Hematopoietic multipotent progenitor cell treated with erythropoietin and hydrocortisone succinate and interleukin-3 and kit ligand, for 6 days (in vitro differentiated cells): ENCODE measurements at places on chromosomes 3 and 15.

DNA sequence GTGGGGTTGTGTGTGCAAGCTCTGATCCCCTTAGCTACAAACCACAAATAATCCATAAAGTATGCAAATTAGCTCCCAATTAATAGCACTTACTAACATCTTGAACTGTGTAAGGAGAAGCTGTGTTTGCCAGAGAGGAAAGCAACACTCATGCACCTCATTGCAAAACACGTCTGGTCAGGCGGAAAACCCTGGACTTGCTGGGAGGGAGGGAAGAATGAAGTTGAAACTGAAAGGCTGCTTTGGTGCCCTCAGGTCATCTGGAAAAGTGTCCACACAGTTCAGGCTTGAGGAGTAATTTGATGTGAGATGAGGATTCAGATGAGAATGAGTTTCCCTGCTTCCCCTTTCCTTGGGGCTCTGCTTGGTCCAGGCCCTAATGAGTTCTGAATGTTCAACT, 185.5 kb upstream of the ANKRD28 start:
- no peak for DNase-seq

- peak; percentile 7 for DNase-seq
Observed at GRCh38 chr3:30778933-30779332, 115.5 kb downstream of the GADL1 start.

DNA sequence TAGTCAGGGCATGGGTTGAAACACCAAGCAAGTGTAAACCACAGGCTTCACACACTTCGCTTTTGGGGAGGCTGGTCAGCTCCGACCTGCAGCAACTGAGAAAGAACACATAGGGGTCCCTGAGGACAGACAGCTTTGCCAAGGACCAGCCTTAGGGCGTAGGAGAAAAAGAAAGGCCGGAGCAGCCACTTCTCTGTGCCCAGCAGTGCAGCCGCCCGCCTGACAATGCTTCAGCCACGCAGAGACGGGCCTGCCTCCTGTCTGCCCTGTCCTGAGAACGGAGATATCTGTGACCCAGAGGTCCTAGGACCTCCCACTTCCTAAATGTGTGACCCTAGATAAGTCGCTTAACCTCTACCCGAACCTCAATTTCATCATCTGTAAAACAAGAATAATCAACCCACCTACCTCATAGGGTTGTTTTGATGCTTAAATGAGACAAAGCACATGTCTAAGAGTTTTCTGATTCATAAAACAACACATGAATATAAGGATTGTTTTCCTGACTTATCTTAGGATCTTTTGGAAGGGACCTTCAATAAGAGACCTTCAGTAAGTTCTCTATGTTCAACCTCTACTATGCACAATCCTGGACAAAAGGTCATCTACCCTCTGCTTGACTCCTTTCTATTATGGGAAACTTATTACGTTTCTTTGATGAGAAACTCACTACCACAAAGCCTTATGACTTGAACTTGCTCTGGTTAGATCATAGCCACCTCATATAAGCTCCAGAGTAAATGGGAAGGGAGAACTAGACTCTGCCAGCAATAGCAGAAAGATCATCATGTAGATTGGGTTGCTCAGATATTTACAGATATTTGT, 32.9 kb upstream of the RFTN1 start:
- DNase-seq = peak; percentile 89

- peak; percentile 91 for DNase-seq
Observed at GRCh38 chr15:68252925-68253534, 23.5 kb upstream of the CLN6 start.

DNA sequence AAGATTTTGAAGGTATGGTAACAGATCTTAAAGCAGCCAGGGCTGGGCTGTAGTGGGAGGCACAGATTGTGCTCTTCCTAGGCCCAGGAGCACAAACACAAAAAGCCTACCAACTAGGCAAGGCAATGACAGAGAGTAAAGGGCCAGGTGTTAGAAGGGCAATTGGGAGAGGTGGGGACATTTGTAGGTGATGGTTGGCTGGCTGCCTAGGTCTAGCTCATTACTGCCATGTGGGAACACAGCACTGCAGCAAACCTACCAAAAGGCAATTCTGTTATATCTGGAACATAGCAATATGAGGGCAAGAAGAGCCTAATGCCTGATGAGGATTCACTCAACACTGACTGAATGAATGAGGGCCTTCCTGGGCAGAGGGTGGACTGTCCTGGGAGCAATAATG, 30.4 kb downstream of the ARHGEF3 start:
- no peak for DNase-seq

DNA sequence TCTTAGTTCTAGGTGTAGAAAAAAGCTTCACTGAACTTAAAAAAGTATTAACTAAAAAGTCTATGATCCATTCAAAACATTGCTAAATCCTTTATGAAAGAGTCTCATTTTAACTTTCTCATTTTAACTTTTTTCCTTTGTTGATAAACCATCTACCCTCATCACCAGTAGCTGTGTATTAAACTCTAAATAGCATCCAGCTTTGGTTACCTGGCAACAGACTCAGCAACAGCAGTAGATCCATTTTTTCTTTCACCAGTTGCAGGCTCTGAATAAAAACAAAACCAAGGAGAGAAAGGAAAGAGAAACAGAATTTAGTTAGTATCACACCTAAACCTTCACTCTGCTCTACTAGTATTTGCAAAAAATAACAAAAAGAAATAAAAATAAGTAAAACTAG, 51.6 kb downstream of the TP53BP1 start:
- peak; percentile 43 for DNase-seq

DNA sequence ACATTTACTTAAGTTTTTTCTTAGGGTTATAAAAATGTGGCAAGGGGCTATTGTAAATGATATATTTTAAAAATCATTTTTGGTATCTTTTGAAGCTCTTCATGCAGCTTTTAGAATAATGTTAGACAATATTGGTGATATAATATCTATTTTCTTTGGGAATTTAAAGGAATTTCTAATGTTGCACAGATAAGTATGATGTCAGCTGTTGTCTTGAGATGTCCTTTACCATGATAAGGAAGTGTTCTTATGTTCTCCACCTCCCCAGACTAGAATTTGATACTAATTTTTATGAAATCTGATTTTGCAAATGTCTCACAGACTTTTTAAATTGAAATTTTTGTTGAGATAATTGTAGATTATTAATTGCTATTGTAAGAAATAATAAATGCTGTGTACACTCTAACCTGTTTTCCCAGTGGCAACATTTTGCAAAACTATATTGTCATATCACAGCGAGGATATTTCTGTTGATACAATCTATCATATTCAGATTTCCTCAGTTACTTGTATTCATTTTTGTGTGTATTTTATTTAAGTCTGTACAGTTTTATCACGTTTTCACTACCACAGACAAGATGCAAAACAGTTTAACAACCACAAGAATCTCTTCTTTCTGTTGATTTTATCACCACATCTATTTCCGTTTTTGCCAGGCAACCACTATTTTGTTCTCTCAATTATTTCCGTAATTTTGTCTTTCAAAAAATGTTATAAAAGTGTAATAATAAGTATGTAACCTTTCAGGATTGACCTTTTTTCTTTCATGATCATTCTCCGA, 55.4 kb downstream of the SPRED1 start:
- DNase-seq = no peak

DNA sequence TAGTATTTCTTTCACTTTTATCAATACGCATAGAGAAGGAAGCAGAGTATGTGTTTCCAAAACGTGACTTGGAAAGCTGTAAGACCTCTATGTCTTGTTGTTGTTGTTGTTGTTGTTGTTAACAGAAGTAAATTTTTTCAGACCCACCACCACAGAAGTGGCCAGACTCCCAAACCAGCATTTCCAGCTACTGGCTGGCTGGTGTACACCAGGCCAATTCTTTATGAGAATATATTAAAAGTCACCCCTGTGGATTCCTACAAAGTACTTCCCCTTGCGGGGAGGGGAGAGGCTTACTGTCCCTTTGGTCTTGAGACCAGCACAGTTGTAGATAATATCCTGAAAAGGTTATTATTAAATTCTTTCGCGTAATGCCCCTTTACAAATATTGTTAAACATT, 1.6 kb upstream of the FOXP1 start:
- peak; percentile 72 for DNase-seq

GRCh38 chr15:40637221-40637745, 43.2 kb downstream of the KNL1 start:
- no peak for DNase-seq

- DNase-seq = peak; percentile 27
Observed at GRCh38 chr3:108089579-108089978, 1.3 kb downstream of the CD47 start.

DNA sequence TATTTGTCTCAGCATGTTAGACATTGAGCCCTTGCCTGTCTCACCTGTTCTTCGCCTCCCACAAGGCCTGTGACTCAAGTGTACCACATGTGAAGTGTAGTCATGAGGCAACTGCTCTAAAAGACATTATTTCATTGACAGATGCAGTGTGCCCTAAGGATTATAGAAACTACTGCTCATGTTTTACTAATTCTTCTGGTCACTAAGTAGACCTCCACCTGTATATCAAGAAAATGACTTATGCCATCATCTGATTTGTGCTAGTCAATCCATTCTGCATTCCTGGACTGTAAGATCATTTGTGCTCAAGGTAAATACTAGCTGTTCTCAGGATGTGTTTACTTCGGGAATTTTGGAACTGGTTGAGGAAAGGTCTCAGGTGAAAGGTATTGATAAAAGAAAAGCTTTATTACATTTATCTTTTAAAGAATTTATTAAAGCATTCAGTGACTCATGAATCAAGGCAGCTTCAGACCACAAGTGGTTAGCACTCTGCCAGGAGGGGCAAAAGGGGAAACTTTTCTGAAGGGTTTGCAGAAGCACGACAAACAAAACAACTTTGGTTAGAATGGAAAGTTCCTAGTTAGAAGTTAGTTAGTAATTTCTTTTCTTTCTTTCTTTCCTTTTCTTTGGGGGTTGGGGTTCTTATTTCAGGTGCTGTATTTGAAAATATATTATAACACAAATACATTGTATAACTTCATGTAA, 465.3 kb upstream of the CBLB start:
- DNase-seq = no peak

- DNase-seq = no peak
Observed at GRCh38 chr3:182644790-182645433, 148.4 kb upstream of the ATP11B start.

DNA sequence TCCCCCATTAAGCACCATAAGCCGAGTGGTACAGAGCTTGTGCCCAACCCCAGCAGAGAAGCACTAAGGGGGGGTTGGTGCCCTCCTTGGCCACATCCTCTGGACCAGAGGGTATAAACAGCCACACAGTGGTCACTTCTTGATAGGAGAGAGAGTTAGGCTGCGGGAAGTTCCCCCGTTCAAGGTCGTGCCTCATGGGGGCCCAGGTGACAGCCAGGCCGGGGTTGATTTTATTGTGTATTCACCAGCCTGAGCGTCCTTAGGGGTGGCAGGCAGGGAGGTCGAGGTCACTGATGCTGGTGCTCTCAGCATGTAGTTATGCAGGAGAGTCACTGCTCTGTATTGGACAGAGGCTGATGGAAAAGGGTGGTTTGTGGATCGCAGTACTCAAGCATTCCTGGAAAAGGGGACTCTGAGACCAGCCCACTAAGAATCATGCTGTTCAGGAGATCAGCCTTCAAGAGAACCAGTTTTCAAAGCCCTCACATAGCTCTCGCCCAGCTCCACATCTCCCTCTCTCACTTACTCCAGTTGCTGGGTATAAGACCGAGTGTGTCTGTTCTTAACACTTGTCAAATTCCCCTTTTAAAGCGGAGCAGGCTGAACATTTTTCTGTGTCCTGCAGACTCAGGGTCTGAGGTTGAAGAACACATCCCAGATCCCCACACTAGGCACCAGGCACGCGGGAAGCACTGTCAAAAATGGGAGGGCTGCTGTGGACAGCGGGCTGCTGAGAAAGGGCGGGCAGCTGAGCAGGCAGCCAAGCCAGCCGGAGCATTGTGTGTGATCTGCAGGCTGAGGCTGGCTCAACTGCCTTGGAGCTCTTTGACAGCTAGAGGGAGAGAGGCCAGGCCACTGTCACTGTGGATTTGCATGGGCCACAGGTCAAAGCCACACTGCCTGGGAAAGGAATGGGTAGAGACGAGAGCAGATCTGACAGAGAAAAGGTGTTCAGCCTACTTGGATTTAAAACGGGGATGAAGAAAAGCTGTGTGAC, 279.3 kb upstream of the LRRFIP2 start:
- peak; percentile 73 for DNase-seq

- DNase-seq = peak; percentile 52
Observed at GRCh38 chr3:32460031-32460749, 42.5 kb downstream of the CMTM6 start.

DNA sequence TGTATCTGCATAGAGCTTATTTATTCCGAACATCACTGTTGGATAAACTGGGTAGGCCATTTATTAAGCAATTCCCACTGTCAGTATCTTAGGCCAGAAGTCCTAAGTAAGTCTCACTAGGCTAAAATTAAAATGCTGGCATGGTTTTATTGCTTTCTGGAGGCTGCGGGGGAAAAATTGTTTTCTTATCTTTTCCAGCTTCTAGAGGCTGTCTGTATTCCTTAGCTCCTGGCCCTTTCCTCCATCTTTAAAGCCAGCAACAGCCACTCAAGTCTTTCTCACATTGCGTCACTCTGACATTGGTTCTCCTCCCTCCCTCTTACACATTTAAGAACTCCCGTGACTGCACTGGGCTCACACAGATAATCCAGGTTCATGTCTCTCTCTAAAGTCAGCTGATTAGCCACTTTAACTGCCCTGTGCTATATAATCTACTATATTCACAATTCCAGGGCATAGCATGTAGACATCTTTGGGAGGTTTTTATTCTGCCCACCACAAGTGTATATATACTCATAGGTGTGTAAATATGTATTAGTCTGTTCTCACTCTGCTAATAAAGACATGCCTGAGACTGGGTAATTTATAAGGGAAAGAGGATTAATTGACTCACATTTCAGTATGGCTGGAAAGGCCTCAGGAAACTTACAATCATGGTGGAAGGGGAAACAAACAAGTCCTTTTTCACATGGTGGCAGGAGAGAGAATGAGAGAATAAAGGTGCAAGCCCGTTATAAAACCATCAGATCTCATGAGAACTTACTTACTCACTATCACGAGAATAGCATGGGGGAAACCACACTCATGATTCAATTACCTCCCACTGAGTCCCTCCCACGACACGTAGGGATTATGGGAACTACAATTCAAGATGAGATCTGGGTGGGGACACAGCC, 113.5 kb upstream of the SLC7A14 start:
- DNase-seq = no peak

- DNase-seq = no peak
Observed at GRCh38 chr3:37163262-37164015, 10.9 kb downstream of the LRRFIP2 start.

DNA sequence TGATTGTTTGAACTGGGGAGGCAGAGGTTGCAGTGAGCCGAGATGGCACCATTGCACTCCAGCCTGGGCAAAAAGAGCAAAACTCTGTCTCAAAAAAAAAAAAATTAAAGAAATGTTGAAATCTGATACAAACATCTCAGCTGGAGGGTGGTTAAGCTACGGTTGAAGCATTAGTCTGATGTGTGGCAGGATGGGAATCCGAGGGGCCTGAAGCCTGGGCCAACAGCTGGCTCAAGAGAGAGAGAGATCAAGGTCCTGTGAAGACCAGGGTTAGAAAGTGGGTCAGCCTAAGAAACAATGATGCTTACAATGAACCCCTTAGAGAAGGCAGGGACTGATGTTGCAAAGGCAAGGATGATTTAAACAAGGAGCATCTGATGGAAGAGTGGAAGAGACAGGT, 69.8 kb downstream of the CD200R1L start:
- no peak for DNase-seq
